ENCODE measurements at places on chromosomes 5 and 9. TPM values are rescaled to one million over a fixed set of nuclear protein-coding genes. Genes with fewer than 3 reads are reported as not detected.

The SPAAR gene
- not detected for total RNA-seq

The MLANA gene
- total RNA-seq, result not detected

The PTPN3 gene
- 2.2 TPM for total RNA-seq

The RAI14 gene
- total RNA-seq, result 127 TPM

The TRIM36 gene
- total RNA-seq, result 14.6 TPM

Data from H9 (cell line).